ENCODE measurements at places on chromosomes 1 and 21. TPM values are rescaled to one million over a fixed set of nuclear protein-coding genes. Genes with fewer than 3 reads are reported as not detected.
A peak's percentile ranks its signal among the peaks of the same experiment; 100 is the strongest.

DNA sequence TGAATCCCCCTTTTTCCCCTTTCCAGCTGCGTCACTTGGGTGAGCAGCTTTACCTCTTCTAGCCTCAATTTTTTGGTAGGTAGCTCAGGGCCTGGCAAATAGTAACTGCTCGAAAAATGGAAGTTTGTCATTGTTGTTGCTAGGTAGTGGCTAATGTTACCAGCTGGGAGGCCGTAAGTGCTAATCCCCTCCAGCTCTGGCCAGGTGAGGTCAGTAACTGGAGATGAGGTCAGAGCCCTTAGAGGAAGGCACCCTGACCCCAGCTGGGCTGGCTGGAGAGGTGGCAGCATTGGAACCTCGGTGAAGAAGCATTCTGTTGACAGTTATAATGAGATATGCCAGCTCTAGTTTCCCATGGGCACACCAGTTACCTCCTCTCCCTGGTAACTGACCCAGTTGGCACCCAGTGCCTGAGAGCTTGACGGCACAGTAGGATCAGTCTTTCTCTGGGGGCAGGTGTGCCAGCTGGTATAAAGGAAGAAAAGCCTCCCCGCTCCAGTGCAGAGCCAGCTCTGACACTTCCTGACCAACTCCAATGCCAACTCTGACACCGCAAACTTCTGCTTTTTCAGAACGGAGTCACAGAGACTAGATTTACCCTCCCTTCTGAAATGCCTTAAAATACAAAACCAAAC, 35.0 kb upstream of the SLC2A1 start:
- DNase-seq, result no peak

DNA sequence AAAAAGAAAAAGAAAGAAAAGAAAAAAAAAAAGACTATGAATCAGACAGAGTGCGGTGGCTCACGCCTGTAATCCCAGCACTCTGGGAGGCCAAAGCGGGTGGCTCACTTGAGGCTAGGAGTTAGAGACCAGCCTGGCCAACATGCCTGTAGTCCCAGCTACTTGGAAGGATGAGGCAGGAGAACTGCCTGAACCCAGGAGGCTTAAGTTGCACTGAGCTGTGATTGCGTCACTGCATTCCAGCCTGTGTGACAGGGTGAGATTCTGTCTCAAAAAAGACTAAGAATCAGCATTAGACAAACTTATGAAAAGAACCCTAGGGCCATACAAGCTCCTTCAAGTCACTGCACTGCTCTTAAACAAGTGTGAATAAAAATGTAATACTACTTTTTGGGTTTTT, 16.9 kb downstream of the PSMB4 start:
- peak; percentile 51 for DNase-seq

DNA sequence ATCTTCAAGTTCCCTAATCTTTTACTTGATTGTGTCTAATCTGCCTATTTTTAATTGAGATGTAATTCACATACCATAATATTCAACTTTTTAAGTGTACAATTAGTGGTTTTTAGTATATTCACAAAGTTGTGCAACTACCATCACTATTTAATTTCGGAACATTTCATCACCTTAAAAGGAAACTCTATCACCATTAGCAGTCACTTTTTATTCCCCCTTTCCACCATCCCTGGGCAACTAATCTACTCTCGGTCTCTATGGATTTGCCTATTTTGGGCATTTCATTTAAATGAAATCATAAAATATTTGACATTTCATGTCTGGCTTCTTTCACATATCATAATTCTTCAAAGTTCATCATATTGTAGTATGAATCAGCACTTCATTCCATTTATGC, 30.6 kb upstream of the HYI start:
- no peak for DNase-seq

DNA sequence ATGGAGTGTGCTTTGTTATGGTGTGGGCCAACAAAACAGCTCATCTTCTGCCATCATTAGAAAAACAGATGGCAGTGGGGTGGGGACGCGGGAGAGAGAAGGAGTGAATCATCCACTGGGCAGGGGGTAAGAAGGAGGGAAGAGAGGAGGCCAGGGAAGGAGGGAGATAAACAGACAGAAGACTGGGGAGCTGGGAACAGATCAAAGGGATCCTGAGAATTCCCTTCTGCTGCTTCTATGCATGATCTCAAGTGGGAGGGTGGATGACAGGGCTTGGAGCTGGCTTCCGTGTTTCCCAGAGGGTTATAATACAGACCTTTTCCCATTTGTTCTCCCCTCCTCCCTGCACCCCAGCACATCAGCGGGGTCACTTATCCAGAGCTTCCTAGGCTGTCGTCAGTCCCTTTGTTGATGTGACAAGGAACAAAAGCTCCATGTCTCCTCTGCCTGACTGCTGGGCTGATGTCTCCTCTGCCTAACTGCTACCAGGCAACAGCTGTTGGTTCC, 338.6 kb downstream of the PAPPA2 start:
- DNase-seq, result no peak

- no peak for DNase-seq
These were observed 608.5 kb upstream of the USP24 start for GRCh38 chr1:55823541-55824250.

DNA sequence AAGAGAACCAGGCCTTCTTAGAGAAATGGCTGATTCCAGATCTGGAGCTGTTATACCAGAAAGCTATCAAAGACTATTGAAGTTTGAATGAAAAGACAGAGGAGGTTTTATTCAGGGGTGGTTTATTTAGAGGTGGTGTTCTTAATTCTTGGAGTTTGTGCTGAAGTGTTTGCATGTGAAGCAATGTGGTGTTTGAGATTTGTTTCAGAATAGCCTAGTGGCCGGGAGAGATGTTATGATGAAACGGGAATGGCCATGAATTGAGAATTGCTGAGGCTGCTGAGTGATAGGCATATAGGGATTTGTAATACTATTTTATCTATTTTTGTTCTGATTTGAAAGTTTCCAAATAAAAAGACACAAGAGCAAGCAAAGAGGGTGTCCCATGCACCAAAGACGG, 10.5 kb upstream of the SHE start:
- DNase-seq, result no peak

GRCh38 chr1:57605933-57606332, 182.1 kb upstream of the DAB1 start:
- no peak for DNase-seq

DNA sequence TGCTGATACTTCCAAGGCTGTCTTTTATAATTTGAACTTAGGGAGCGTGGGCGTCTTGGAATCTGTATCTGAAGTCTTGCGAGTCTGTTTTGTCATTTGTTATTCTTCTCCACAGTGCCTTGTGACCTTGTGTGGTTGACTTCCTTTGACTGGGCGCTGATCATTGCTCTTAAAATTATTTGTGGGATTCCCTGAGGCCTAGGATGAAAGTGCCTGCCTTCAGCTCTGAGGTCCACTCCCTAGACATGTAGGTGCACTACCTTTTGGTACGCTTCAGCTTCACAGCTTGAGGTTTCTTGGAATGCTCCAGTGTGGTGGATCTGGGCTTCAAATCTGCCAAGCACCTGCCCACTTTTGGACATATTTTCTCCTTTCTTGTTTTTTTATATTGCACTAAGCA, 50.2 kb upstream of the IGSF5 start:
- DNase-seq, result no peak

DNA sequence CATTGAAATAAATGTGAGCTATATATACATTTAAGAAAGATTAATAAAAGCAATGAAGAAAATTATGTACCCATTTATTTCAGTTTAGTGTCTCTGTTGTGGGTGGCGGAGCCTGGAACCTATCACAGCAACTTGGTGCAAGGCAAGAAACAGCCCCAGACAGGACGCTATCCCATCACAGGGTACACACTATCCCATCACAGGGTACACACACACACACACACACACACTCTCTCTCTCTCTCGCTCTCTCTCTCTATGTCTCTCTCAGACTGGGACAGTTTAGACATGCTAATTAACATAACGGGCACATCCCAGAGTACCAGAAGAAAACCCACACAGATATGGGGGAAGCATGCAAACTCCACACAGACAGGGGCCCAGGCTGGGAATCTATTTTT, 6.5 kb upstream of the IL6R start:
- DNase-seq, result no peak

DNA sequence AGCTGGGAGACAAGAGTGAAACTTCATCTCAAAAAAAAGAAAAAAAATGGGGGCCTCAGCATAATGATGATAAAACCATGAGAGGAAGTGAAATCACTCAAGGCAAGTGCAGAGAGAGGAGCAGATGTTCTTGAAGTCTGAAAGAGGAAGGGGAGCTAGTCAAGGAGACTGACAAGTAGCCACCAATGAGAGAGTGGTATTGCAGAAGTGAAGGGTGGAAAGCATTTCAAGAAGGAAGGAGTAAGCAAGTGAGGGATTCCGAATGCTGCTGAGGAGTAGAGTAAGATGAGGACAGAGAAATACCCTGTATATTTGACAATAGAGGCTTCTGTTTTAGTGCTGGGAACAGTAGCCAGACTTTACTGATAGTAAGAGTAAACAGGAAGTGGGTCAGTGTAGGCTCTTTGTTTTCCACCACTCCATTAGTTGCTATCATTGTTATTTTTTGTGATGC, 2.9 kb downstream of the TATDN3 start:
- DNase-seq, result no peak

- peak; percentile 66 for DNase-seq
These were observed at the start of gene RALGPS2 for GRCh38 chr1:178724728-178725465. RALGPS2 (plus strand) TSS chr1:178725244; CDS start chr1:178776765, 51,521 bp downstream.

GRCh38 chr1:34360574-34360973, 183.9 kb downstream of the C1orf94 start:
- DNase-seq, result no peak

DNA sequence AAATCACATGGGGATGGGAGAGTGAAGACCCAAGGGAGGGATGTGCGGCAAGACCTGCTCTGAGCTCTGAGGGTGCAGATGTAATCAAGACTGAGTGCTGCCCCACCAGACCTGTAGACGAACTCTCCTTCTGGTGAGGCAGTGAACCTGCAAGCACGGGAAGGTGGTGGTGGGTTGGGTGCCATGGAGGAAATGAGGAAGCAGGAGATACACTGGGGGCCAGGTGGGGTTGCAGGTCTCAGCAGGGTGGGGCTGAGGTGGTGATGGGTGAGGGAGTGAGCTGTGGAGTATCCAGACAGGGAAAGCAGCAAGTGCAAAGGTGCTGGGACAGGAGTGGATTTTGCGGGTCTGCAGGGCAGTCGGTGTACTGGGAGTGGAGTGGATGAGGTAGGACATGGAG, 102.3 kb downstream of the KCNJ15 start:
- DNase-seq, result no peak

GRCh38 chr1:172952516-172952915, 98.2 kb downstream of the TNFSF18 start:
- no peak for DNase-seq

DNA sequence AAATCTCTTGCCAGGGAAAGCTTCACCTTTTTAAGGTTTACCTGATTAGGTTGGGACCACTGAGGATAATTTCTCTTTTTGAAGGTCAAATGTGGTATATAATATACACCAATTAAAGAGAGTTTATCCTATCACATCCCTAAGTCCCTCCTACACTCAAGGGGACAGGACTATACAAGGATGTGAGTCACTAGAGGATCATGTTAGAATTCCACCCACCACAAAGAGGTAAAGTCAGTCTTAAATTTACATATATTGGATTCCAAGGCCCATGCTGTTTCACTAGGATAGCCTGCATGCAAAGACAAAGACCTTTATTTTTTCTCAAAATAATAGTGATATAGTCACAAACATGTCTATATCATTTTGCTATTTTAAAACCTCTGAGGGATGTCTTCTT, 164.4 kb downstream of the GIPC2 start:
- no peak for DNase-seq

GRCh38 chr1:65435987-65436386, 15.5 kb downstream of the LEPR start:
- no peak for DNase-seq

DNA sequence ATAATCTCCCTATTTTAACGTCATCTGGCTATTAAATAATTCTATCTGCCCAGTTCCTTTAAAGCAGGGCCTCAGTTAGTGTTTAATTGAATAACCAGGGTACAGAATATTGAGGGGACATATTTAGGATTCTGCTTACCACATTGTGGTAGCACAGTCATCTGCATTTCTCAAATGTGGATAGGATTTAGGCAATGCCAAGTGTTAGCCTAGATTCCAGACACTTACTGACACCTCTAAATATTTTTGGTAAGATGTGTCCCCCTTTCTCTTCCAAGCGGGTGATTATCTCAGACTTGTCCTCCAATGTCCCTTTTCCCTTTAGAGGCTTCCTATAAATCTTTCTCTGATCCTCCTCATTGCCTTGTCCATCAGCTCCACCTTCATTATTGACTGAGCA, 160.8 kb upstream of the HOOK1 start:
- DNase-seq, result no peak

DNA sequence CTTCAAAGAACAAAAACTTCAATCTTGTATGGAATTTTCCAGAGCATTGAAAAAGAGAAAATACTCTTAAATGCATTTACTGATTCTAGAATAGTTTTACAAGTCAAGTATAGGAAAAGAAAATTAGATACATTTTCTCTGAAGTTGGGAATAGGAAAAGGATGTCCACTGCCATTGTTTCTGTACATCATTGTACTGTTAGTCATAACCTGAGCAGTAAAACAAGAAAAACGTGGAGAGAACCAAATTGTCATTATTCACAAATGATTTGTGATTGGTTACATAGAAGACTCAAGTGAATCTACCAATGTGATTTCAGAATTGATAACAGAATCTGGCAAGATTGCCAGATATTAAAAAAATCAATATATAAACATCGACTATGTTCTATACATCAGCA, 27.4 kb downstream of the PRKACB start:
- no peak for DNase-seq

DNA sequence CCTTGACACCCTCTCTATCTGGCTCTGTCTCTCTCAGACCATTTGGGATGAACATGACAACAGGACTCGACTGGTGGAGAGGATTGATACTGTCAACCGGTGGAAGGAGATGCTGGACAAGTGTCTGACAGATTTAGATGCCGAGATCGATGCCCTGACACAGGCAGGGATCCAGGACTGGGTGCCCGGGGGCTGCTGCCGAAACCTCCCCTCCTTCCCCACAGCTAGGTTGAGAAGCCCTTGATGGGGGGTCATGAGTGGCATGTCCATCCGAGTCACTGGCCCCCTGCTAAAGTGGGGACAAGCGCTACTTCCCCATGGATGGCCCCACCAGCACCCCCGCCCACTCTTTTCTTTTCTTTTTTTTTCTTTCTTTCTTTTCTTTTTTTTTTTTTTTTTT, 1.2 kb downstream of the TEKT2 start:
- no peak for DNase-seq

- peak; percentile 24 for DNase-seq
These were observed 43.0 kb downstream of the TRIM11 start for GRCh38 chr1:228363686-228364067.

GRCh38 chr1:17822741-17823426, 67.8 kb downstream of the ACTL8 start:
- DNase-seq, result no peak

GRCh38 chr21:42112857-42113256, 41.7 kb downstream of the UMODL1 start:
- no peak for DNase-seq

GRCh38 chr1:17207046-17207445, 2.1 kb downstream of the PADI1 start:
- DNase-seq, result no peak

Gene MYCL
- 7.2 TPM for total RNA-seq

Gene SLC25A34
- total RNA-seq, result 0.49 TPM

Gene SPTA1
- total RNA-seq, result not detected

Gene L1TD1
- total RNA-seq, result 0.29 TPM

Gene FNBP1L
- total RNA-seq, result 33.4 TPM

Gene ATP1A2
- not detected for total RNA-seq

Gene TARDBP
- total RNA-seq, result 177 TPM

Gene OR2M3
- total RNA-seq, result not detected

Gene SUCO
- 48.4 TPM for total RNA-seq

Gene LCE3D
- not detected for total RNA-seq

Gene VHLL
- not detected for total RNA-seq

Gene TAS1R1
- not detected for total RNA-seq

Gene TRNP1
- total RNA-seq, result 23.6 TPM

Gene ANGEL2
- total RNA-seq, result 33.8 TPM

Gene F3
- 21.7 TPM for total RNA-seq

All from Caco-2 (cell line).